ENCODE measurements at places on chromosomes 5 and 9.

GRCh38 chr9:105757496-105758251 is 63.3 kb downstream of the TMEM38B start:
- DNase-seq = no peak

GRCh38 chr9:134158753-134159392 is 5.5 kb downstream of the RNU6ATAC start:
- DNase-seq = no peak

DNA sequence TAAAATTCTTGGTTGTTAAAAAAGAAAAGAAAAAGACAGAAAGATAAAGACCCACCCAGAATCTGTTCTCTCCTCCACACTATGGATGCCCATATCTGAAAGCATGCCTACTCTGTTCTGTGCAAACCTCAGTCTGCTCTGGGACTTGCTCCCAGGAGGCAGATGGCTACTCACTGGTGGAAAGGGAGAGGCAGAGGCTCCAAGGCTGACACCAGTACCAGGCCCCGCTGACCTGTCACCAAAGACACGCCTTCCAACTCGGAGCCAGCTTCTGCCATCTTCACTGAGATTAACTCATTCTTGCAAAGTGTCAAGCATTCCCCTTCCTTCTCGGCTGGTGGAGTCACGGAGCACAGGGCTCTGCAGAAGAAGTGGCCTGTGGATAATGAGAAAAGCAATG is 21.6 kb downstream of the SH3TC2 start:
- DNase-seq = no peak

DNA sequence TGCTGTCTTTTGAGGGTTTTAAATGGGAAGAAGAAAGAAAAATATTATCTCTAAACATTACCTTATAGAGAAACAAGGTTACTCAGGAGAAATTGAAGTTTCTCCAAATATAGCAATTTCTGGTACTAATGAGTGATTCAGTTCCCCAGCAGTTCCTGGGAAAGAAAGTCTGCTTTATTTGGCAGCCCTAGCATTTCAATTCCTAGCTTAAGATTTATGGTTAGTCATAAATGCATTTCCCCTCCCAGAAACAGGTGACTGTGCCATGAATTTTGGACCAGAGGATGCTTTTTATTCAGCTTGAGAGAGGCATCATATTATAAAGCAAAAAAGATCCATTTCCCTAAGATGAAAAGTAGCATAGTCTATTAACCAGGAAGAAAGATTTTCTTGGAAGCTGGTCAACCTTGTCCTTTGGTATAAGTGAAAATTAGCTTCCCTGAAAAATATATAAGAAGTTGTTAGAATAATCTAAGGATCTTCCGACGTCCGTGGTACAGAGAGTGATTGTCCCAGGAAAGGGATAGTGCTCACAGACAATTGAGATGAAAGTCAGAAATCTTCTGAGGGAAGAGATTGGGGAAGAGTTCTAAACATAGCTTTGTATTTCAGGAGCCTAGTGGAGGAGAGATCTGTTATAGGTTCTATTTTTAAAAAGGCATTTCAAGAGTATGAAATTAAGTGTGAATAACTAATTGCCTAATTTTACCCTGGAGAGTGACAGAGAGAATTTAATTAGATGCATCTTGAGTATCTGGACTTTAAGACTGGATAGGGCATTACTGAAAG is 164.9 kb downstream of the ESM1 start:
- DNase-seq = no peak

GRCh38 chr5:169202969-169203368 is 98.0 kb downstream of the SLIT3 start:
- no peak for DNase-seq

DNA sequence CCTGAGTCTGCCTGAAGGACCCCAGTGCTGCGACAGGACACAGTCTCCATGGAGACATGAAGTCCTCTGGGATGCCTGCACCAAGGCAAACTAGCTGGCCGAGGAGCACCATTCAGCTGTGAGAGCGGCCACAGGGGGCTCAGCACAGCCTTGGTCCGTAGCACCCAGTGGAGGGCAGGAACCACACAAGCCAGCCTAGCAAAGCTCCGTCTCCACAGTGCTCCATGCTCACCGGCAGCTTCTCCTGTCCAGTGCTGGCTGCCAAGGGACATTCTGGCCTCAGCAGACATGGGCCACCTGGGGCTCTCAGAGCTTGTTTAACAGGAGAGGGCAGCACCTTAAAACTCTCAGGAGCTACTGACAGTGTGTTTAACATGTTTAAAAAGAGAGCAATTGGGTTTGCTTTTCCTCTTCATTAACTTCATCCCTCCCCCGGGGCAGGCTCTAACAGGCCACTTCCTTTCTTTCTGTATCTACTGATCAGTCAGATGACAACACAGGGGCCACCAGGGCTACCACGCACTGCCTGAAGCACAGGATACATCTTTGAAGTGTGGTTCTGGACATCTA is 57.0 kb downstream of the SECISBP2 start:
- DNase-seq = no peak

DNA sequence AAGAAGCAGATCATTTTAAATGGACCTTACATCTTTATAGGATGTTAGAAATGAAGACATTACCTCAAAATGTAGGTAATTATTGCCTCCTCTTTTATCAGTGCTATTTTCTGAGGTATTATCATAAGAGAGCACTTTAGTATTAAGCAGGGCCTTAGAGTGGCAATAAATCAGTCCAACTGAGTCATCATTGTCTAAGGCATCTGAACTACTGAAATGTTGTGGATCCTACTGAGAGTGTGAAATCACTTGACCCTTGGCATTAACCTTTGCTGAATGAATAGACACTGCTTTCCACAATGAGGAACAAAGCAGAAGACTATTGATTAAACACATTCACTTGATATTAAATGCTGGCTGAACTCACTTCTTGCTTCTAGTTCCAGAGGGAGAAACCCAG is 224.6 kb upstream of the ARRDC3 start:
- DNase-seq = no peak

GRCh38 chr9:10235376-10235775 is 377.4 kb downstream of the PTPRD start:
- no peak for DNase-seq

GRCh38 chr5:151028717-151029116 is 8.3 kb downstream of the GPX3 start:
- DNase-seq = no peak

DNA sequence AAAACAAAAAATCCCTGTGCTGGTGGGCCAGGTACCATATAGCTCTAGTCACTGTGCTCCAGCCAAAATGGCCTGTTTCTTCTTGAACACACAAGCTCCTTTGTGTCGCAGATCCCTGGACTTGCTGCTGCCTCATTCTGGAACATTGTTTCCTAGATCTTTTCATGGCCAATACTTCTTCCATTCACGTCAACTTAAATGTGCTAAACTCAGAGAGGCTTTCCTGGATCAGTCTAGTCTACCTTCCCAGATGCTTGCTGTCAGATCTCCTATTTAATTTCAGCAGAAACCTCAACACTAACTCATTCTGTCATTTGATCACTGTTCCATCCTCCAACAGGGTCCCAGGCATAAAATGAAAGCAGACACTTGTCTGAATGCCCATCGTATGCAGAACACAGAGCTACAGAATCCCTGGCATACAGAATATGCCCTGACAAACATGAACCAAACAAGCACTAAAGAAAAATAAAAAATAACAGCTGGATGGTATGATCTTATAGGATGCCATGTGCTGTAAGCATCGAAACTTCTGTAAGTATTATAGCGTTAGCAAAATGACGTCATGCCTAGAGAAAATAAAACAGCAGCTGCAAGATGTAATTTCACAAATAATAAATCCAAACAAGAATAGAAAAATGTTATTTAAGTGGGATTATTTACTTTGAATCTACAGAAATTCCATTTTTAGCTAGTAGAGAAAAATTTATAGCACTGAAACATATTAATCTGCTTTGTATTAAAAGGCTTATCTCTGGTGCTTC is 403.7 kb upstream of the DAP start:
- no peak for DNase-seq

DNA sequence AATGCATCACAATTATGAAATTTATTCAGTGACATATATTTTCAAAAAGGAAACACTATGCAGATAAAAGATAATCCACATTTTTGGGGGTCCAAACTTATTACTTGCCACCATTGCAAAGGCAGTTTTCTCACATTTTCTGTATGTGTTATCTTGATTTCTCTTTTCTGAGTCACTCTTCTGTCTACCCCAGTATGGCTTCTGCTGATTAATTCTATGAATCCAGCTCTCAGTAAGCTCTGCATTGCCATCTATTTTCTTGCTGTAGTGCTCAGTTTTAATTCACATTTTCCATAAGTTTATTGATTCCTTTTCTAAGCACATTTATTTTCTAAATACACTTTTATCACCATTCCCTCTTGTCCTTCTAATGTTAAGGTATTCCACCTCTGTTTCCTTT is 1.7 kb downstream of the IFNA10 start:
- DNase-seq = no peak

DNA sequence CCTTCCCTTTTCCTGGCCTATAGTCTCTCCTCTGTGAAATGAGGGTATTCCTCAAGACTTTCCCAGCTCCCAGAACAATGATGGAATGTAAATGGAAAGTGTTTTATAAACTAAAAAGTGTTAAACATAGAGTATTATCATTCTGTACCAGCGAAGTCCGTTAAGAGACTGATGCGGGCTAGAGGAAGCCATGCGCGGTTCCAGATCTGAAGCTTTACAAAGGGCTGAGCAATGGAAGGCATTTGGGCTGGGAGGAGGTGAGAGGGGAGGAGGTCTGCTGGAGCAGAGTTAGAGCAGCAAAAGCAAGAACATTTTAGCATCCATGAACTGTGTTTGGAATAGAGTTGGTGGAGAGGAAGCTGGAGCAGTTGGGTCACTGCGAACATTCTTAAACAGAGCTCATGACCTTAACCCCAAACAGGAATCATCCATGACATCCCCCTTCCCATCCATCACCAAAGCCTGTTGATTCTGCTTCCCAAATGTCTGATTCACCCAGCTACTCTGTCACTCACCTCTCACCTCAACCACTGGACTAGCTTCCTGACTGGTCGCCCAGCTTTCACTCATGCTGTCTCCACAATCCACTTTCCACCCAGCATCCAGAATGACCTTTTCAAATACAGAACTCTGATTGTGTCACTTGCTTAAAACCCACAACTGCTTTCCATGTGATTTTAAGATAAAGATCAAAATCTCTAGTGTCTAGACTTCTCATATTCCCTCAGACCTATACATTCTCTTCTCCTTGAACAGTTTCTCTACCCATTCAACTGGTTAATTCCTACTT is 37.1 kb downstream of the CDK5RAP2 start:
- DNase-seq = no peak

- DNase-seq = no peak
Observed at GRCh38 chr9:26655166-26655565, 237.4 kb downstream of the CAAP1 start.

GRCh38 chr5:72673623-72674022 is 142.8 kb upstream of the TNPO1 start:
- DNase-seq = peak; percentile 22

DNA sequence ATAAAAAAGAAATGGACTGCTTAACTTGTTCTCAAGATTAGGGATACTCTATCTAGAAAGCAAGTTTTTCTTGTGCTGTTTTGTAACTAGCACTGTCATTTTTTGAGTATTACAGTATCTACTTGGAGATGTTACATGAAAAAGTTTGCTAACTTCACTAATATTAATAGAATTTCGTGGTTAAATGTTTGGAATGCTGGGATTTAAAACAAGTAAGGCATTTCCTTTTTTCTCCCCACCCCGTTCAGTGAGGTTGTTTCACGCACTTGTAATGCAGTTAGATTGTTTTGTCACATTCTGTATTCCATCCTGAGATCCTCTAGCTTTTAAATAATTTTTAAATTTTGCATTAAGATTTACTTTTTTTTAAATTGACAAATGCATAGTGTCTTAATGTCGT is 20.0 kb upstream of the TEK start:
- DNase-seq = no peak

DNA sequence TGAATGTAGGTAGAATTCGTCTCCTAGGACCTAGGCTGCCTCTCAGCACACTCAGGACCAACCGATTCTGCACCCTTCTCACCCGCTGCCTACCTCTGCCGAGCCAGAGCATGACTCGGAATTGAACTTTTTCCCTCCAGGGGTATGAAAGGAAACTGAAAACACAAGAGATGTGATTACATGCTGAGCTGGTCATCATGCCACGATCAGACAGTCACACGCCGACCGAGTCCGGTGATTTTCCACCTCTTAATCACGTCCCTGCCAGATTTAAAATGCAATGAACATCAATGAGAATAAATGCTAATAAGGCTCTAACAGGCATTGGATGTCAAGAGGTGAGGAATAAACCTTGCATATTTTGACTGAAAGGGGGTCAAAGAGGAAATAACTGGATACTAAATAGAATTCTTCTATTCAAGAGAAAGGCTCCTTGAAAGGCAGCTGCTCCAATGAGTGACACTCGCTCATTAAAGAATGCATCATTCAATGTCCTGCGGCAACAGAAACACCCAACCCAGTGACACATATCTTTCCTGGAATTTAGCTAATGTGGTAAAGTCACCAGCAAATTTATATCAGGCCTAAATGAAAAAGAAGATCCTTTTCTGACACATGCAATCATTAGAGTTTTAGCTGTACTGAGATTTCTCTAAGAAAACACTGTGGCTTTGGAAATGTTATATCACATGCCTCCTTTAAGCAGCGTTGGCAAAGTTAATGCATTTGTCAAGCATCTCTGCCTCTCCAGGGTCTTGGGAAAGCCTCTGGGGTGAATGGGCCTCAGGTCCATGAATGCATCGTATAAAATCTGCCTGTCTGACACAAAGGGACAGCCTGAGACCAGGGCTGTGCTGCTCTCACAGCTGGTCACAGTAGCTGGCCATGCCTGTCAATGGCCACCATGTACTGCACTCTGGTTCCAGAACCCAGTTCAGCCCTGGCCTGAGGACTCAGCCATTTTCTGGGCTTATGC is 128.7 kb downstream of the SPOCK1 start:
- no peak for DNase-seq

DNA sequence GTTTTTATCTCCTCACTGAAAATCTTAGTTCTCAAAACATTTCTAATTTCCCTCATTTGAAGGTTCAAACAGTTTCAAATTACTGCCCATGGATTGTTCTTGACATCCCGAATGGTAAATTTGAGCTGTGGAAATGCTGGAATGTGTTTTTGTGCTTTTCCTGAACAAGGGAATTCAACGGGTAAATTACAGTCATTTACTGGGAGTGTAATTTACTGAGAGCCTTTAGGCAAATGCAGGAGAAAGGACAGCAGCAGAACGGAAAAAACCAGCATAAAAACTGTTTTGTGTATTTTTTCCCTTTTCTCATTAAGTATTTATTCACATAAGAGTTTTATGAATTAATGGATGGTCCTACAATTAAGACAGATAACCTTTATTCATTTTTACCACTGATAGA is 139.2 kb downstream of the PBX3 start:
- no peak for DNase-seq

DNA sequence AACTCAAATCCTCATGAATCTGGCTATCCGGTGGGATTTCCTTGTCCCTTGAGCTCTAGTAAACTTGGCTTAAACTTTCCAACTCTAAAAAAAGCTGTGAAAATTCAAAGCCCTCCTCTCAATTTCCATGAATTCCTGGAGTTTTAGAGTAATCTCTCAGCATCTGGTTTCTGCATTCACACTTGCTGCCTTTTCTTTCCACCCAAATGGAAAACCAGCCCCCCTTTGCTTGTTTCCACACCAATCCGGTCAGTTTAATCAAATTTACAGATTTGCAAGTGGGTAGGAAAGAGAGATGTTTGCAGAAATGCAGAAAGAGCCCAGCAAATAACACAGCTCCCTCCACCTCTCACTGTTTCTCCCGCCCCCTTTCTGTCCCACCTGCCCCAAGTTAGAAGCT is 91.1 kb downstream of the ENC1 start:
- DNase-seq = no peak

GRCh38 chr5:127935398-127935797 is 148.2 kb upstream of the SLC12A2 start:
- no peak for DNase-seq
